ENCODE measurements at places on chromosomes 7 and 10.

DNA sequence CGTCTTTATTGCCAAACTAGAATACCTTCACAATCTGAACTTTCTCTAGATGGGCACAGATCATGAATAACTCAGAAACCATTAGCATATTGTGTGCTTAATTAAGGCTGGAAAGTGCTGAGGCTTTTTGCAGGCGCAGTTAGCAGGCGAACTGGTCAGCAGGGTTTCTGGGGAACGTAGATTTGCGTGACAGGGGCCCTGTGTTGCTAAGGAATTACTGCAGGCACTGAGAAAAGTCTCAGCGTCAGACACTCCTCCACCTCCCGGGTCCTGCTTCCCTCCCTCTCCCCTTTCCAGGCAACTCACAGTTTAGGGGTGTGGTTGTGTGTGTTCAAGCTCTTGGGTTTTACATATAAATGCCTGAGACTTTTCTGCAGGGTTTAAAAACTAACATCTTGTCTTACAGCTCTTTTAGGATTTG lies 2.2 kb downstream of the MAP3K8 start:
- no peak for DNase-seq

DNA sequence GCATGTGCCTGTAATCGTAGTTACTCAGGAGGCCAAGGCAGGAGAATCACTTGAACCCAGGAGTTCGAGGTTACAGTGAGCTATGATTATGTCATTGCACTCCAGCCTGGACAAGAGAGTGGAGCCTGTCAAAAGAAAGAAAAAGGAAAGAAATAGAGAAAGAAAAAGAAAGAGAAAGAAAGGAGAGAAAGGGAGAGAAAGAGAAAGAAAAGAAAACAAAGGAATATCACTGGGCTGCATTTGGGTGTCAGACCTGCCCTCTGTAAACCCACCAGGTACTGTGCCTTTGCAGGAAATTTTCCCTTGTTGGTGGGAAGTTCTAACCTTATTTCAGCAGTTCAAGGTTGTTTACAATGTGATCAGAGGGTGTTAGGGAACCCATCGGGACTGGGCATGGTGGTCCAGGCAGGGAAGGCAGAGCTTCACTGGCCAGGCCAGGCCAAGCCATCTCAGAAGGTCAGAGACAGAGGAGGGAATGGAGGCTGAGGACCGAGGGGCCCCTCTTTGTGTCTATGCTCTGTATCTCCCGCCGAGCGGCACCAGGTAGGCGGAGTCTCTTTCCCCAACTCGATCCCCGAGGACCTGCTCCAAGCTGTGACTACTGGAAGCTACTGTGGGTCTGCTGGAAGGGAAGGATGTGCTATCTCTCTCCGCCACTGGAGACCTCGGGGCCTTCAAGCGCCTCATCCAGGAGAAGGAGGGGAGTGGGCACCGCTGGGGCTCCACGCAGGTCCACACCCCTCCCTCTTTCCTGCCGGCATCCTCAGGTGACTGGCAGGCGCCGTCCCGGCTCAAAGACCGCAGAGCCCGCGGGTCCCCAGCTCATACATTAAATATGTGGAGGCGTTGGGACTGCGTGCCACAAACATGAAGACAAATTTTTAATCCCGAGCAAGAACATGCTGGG lies 15.2 kb upstream of the KAZALD1 start:
- no peak for DNase-seq

- no peak for DNase-seq
Observed at GRCh38 chr7:20795881-20796280, 9.2 kb upstream of the SP8 start.

- DNase-seq: no peak
Observed at GRCh38 chr7:2521952-2522591, 2.5 kb downstream of the LFNG start.

DNA sequence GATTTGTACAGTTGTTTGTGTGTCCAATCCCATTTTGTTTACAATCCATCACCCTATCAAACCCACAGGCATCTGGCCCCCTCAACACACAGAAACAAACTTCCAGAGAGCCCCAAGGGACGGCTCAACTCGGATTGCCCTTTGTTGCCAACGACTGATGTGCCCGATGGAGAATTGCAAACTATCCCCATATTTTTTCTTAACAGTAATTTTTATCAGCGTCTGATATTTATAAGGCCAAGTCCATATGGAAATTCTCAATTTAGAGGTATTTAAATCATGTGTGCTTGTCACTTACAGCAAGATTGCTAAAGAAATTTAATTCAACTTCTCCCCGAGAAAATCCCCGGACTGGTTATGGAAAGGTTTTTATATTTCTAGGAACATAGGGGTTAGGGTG lies 113.9 kb upstream of the NPS start:
- DNase-seq: no peak

DNA sequence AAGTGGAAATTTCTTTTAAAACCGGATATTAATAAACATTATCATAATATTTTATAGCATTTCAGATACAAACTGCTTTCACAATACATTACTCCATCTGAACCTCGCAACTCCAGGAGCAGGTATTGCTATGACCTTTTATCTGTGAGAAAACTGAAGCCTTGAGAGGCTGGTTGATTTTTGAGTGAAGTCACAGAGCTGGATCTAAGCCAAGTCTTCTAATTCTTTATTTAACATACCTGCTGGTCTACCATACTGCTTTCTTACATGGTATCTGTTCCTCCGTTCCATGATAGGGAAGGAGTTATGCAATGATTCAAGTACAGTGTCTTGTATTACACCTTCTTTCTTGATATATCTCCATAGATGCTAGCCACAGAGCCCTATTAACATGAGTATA lies 37.4 kb upstream of the ITGB8 start:
- no peak for DNase-seq

DNA sequence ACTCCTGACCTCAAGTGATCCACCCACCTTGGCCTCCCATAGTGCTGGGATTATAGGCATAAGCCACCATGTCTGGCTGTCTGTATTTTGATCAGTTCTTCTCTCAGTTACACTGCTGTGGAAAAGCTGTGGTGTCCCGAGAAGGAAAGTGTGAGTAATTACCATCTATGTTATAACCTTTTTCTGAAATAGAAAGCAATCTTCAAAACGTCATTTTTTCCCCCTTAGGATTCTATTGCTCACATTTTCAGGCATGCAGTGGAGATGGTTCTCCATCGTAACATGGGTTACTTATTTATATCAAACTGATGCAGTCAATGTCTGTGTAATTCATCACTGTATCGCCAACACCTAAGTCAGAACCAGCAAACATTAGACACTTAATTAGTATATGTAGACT lies 103.5 kb upstream of the FAM3C start:
- no peak for DNase-seq

DNA sequence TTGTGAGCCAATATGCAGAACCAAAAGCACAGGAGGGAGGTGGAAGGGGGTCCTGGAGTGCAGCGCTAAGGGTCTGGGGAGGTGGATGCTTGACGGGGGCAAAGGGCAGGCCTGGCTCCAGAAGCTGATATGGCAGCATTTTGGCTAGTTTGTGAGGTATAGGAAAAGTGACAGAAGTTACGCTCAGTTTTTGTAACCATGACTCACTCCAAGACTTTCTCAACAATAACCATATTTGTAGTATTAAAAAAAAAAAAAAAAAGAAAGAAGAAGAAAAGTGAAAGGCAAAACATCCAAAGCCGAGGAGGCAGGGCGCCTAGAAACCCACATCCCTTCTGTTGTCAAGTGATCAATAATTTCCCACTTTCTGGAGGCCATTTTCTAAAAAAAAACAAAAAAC lies 92.3 kb downstream of the RNF216 start:
- peak; percentile 36 for DNase-seq

DNA sequence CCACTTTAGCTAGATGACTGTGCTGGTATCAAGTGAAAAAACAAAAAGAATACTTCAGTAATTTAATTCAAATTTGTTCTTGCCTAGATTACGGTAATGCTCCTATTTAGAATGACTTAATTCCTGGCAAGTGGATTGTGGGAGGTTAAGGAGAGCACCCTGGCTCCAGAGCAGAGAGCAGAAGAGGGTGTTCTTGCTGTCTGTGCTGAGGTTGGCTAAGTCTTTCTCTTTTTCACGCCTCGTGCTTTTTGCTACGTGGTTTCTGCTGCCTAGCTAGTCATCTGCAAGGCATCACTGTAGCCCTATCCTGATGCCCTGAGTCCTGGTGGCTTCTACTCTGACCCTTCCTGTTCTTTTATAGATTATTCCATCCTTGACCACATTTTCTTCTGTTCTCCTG lies 101.4 kb downstream of the INSYN2A start:
- no peak for DNase-seq

DNA sequence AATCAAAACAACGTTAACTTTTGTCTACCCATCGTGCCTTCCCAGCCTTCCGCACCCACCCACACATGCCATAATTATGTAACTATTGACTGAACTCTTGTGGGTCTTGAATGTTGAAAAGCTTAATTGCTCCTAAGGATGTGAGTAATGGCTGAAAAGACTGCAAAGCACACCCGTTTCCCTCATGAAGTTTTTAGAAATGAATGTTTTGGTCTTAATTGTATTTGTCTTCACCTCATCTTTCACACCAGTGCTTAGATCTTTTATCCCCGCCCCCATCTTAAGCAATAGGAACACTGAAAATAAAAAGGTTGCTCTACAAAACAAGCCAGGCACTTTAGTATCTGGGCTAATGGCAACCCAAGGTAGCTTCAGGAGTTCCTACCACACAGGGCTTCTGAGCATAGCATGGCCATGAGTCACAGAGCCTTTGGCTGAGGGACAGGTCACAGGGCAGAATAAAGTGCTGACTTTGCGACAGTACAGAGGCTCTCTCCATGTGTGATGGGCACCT lies 690.5 kb downstream of the PARD3 start:
- DNase-seq: no peak

DNA sequence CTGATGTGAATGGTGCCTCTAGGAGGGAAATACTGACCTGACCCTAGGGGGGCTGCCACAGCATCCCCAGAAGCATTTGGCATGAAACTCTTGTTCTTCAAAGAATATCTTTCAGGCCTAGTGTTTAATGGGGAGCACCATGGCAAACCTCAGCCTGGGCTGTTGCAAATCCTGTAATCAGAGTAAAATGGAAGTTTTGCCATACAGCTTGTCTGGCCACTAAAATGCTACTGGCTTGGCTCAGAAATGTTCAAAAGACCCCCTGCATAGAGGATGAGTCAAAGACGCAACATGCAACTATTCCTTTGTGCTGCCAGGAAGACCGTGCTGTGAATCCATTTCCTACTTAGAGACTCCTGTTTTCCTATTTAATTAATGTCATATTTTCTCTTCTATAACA lies 26.7 kb downstream of the HECW1 start:
- no peak for DNase-seq

DNA sequence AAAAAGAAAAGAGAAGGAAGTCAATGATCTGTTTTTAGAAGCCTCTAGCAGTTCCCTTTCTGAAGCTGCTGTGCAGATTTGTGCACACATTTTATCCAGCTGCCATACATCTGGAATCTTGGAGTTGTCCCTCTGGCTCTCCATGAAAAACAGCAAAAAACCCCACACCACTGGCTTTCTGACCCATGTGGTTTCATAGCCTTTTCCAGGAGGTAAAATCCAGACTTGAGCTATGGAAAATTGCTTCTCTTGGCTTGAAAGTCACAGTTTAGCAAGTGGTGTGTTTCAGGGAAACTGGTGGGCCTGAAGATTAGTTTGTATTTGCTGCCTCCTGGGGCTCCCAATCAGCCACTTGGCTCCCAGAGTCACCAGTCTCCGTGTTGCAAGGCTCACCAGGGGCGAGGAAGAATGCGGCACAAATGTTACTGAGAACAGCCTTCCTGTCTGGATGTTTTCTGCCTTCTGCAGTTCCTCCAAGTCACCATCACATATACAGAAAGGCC lies 50.1 kb upstream of the ADRB1 start:
- DNase-seq: no peak

- no peak for DNase-seq
Observed at GRCh38 chr10:116437076-116437692, 9.5 kb downstream of the PNLIPRP3 start.

All from stimulated activated CD4-positive, alpha-beta T cell treated with anti-CD3 and anti-CD28 coated beads, Interleukin-1b, Interleukin-23, amount 100 ng/mL, for 1 hour (primary cell).